CD14-positive monocyte (primary cell): ENCODE measurements at places on chromosomes 2 and 18. TPM values are rescaled to one million over a fixed set of nuclear protein-coding genes. Genes with fewer than 3 reads are reported as not detected.
A peak's percentile ranks its signal among the peaks of the same experiment; 100 is the strongest.

DNA sequence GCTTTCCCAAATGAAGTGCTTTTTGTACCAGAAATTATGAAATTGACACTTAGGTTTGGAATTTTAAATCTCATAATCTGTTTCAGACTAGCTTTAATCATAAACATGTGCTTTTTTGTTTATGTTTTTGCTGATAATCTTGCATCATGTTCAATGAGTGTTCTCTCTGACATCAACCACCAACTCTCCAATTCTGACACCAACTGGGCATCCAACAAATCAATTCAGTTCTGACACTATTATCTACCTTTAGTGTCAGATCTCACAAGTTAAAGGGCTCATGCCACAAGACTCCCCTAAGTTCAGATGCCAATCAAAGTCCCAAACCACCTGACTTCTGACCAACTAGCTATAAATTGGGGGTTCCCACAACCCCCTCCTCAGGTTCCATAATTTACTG lies 19.6 kb downstream of the PELI1 start:
- H3K4me3 ChIP-seq = no peak overlapping the region
- peaks cover 4% of the 10 kb centered on the region for H3K36me3 ChIP-seq
- no peak for DNase-seq
- H3K27me3 ChIP-seq = no peaks in the 10 kb centered on the region

GRCh38 chr18:9337873-9338272 lies 3.3 kb downstream of the TWSG1 start:
- H3K27ac ChIP-seq = no peak overlapping the region
- no peak overlapping the region for H3K4me3 ChIP-seq
- H3K36me3 ChIP-seq = no peaks in the 10 kb centered on the region
- H3K4me1 ChIP-seq = peaks cover 14% of the 10 kb centered on the region
- H3K27me3 ChIP-seq = peaks cover 11% of the 10 kb centered on the region

- peaks cover 45% of the 10 kb centered on the region for H3K4me1 ChIP-seq
- no peaks in the 10 kb centered on the region for H3K27me3 ChIP-seq
- H3K4me3 ChIP-seq = no peak overlapping the region
- peak; percentile 92 for DNase-seq
Measured at GRCh38 chr2:240579771-240580614, 6.5 kb upstream of the CAPN10 start.

DNA sequence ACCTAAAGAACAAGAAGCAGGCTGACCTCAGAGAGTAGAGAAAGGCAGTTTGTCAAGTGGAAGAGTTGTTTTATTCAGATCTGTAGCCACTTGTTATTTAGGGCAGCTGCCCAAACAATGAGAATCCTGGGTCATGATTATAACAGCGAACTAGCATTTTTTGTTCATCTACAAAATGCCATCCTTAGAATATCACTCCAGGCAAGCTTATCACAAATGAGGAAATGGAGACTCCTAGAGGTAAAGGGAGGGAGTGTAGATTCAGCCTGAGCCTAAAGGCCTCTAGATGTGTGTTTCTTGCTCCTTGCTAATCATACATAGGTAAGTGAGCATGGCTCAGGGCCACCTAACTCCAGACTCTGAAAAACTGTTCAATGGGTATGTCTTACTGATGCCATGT lies 126.1 kb downstream of the HNMT start:
- H3K4me3 ChIP-seq = no peak overlapping the region
- DNase-seq = peak; percentile 49
- H3K36me3 ChIP-seq = no peaks in the 10 kb centered on the region
- H3K4me1 ChIP-seq = peaks cover 10% of the 10 kb centered on the region
- no peak overlapping the region for H3K27ac ChIP-seq
- peaks cover 2% of the 10 kb centered on the region for H3K27me3 ChIP-seq

DNA sequence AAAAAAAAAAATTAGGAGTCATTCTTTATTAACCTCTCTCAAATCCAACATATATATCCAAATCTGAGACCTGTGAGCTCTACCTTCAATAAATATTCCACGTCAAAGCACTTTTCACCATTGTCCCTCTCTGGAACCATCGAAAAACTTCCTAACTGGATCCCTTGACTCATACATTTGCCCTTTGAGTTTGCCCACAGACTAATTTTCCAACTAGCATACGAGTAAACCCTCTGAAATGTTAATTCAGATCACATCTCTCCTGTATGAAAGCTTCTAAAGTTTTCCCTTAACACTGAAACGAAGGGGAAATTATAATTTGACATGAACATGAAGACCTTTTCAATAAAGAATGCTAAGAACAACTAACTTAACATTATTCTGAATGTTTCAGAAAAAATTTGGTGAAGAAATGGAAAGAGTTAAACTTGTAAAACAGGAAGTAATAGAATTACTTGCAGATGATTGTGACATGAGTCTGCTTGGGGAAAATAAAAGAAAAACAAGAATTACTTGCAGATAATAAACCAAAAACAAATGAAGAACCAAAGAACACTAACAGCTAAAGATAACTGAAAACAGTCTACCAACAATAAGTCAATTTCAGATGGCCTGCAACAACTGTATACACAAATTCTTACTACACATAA lies 110.6 kb downstream of the C2orf74 start:
- no peak overlapping the region for H3K4me3 ChIP-seq
- peaks cover 68% of the 10 kb centered on the region for H3K36me3 ChIP-seq
- DNase-seq = no peak
- H3K4me1 ChIP-seq = no peaks in the 10 kb centered on the region
- H3K27ac ChIP-seq = peak overlapping the region; percentile 48
- no peaks in the 10 kb centered on the region for H3K27me3 ChIP-seq

The CRIM1 gene
- 0.08 TPM for polyA plus RNA-seq

The DNER gene
- 0.16 TPM for polyA plus RNA-seq

DNA sequence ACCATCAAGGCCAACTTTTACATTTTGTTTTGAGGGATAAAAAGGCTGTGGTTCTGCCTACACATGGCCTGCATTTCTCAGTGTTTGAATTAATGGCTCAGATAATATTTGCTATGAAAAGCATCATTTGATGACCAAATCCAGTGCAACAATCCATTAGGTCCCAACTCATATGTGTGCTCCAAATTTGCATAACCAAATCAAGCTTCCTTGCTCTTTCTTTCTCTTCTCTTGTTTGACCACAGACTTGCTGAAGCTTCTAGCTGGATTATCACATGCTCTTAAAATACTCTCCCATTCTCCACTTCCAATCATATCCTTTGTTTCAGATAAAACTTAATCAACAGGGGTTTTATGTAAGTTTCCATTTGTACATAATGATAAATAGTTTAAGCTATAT lies 147.0 kb downstream of the TCF4 start:
- no peak overlapping the region for H3K27ac ChIP-seq
- DNase-seq = no peak
- H3K4me1 ChIP-seq = no peaks in the 10 kb centered on the region
- no peak overlapping the region for H3K4me3 ChIP-seq

The DPP10 gene
- polyA plus RNA-seq = not detected in 2 replicates

The PKDCC gene
- polyA plus RNA-seq = not detected

GRCh38 chr2:168180914-168181313 lies 66.5 kb downstream of the STK39 start:
- no peak overlapping the region for H3K4me3 ChIP-seq
- no peak for DNase-seq
- H3K4me1 ChIP-seq = peaks cover 30% of the 10 kb centered on the region
- peaks cover 27% of the 10 kb centered on the region for H3K36me3 ChIP-seq

DNA sequence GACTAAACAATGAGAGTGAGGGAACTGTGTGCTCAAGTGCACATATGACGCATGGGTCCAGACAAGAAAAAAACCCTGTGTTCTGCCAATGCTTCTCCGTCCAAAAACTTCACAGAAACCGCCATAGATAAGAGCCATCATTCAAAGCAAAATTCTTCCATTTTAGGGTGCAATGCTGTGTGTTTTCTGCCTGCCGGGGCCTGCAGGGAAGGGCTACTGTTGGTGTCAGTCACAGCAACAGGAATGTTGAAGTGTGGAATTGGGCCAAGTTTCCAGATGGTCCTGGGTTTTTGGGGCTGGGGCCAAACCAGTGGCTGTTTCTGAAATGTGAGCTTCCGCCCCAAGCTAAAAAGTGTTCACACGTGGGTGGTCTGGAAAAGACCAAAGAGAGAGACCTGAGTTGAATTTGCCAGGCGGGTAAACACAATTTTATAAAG lies 677 bp upstream of the MC2R start:
- no peaks in the 10 kb centered on the region for H3K27me3 ChIP-seq
- H3K36me3 ChIP-seq = no peaks in the 10 kb centered on the region
- no peak overlapping the region for H3K4me3 ChIP-seq
- H3K4me1 ChIP-seq = no peaks in the 10 kb centered on the region
- no peak for DNase-seq

The KRTCAP3 gene
- polyA plus RNA-seq = not detected

The RAPH1 gene
- polyA plus RNA-seq = 5.1 TPM

DNA sequence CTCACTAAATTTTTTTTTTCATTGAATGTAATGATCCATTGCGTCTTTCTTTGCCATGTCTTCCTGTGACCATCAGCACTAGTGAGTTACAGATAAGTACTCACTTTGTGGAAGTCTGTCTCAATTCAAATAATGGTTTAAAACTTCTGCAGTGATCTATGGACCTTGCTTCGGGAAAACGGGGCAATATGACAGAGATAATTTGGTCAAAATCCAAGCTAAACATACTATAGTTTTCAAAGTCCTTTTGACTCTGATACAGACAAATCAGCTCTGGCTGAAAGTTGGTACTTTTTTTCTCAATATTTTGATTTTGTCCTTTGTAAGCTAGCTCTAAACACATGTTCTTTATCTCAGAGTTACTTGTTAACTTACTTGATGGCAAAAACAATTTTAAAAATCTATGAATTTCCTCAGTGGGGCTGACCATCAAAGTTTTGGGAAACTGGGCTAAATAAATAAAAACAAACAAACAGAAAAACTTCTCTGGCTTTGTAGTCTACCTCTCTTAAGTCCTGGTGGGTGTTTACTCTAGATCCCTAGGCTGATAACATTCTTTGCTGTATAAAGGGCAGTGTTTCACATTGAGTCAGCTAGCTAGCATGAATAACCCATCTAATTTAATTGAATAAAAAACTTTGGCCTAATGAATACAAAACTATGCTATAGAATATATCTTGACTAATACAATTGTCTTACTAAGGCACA lies 327.6 kb downstream of the RDH14 start:
- H3K36me3 ChIP-seq = no peaks in the 10 kb centered on the region
- H3K27me3 ChIP-seq = no peaks in the 10 kb centered on the region
- no peaks in the 10 kb centered on the region for H3K4me1 ChIP-seq
- no peak overlapping the region for H3K4me3 ChIP-seq

DNA sequence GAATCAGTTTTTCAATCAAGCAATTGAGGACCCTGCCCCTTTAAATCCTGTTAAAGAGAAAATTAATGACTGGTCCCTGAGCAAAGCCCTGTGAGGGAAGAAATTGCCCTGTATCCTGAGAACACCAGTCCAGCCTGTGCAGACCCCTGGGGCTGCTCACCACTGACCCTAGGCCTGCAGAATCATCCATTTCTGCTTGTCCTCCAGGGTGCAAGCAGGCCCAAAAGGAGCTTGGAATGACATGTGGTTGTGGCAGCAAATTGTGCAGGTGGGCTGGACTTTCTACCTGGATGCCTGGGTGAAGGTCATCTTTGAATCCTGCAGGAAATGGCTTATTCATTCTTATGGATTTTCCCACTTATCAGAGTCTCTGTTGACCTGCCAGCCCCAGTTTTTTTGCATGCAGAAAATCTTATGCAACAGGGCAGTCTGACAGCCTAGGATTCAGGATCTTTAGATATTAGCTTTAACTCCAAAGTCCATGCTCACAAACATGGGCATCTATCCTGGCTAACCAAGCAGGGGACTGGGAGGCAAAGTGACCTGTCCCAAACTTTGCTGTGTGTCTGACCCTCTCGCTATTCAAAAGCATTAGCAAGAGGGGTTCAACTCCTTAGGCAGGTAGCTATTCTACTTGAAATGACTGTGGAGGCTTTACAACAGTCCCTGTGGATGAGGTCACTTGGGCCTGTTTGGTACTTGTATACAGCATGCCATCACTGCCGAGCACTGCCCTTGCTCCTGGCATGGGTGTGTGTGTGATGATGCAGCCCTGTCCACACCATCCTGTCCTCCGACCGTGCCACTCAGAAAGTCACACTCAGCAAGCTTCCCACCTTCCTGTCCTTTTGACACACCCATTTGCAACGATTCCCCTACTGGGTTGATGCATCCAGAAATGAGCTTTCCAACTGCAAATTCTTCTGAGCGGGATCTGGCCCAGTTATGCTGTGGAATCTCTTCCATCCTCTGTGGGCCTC lies 85.3 kb downstream of the CAPN13 start:
- H3K4me3 ChIP-seq = no peak overlapping the region
- no peak for DNase-seq
- H3K4me1 ChIP-seq = no peaks in the 10 kb centered on the region
- H3K27ac ChIP-seq = no peak overlapping the region
- no peaks in the 10 kb centered on the region for H3K36me3 ChIP-seq
- H3K27me3 ChIP-seq = peaks cover 6% of the 10 kb centered on the region

- no peak for DNase-seq
- H3K27me3 ChIP-seq = no peaks in the 10 kb centered on the region
- no peak overlapping the region for H3K27ac ChIP-seq
- no peak overlapping the region for H3K4me3 ChIP-seq
- H3K4me1 ChIP-seq = no peaks in the 10 kb centered on the region
- no peaks in the 10 kb centered on the region for H3K36me3 ChIP-seq
Measured at GRCh38 chr2:57733956-57734355, 312.6 kb upstream of the VRK2 start.

GRCh38 chr2:230075988-230076631 lies 7.4 kb upstream of the SLC16A14 start:
- H3K4me1 ChIP-seq = no peaks in the 10 kb centered on the region
- no peak overlapping the region for H3K27ac ChIP-seq
- no peaks in the 10 kb centered on the region for H3K27me3 ChIP-seq
- DNase-seq = no peak
- H3K4me3 ChIP-seq = no peak overlapping the region

GRCh38 chr2:68359889-68360288 lies 5.2 kb upstream of the PLEK start:
- DNase-seq = no peak
- H3K4me1 ChIP-seq = peaks cover 34% of the 10 kb centered on the region
- no peaks in the 10 kb centered on the region for H3K36me3 ChIP-seq
- no peak overlapping the region for H3K27ac ChIP-seq

GRCh38 chr2:162265666-162266459 lies 22.6 kb upstream of the FAP start:
- H3K4me1 ChIP-seq = peaks cover 16% of the 10 kb centered on the region
- DNase-seq = no peak
- H3K36me3 ChIP-seq = peaks cover 64% of the 10 kb centered on the region
- H3K27me3 ChIP-seq = no peaks in the 10 kb centered on the region
- H3K27ac ChIP-seq = no peak overlapping the region

DNA sequence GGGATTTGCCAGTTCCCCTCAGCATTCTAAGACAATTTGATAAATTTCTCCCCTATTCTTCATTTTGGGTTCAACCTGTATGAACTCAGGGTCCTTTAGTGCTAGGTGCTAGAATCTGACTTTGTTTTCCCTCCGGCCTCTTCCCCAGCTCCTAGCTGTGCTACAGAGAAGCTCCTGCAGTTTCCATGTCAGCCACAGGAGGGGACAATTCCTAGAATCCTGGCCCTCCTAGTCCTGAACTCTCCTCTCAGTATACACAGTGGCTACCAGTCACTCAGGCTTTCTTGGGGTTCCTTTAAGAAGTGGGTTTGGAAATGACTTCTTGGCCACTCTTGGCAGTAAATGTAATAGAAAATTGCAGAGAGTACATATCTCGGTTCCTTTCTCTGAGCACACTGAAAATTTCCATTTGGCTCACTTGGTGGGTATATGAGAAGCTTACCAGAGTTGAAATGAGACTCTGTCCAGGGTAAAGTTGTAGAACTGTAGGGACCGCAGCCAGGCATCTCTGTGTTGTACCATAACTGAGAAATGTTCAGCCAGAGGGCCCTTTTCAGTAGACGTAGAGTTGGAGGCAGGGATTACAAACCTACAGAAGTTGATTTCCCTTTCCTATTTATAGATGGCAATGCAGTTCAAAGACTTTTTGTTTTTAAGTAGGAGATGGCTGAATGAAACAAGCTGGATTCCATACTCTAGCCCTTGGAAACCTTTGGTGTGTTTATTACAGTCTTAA lies 5.0 kb upstream of the CHST10 start:
- no peak overlapping the region for H3K27ac ChIP-seq
- DNase-seq = peak; percentile 13
- H3K36me3 ChIP-seq = no peaks in the 10 kb centered on the region
